ENCODE measurements at places on chromosomes 7 and 10.

DNA sequence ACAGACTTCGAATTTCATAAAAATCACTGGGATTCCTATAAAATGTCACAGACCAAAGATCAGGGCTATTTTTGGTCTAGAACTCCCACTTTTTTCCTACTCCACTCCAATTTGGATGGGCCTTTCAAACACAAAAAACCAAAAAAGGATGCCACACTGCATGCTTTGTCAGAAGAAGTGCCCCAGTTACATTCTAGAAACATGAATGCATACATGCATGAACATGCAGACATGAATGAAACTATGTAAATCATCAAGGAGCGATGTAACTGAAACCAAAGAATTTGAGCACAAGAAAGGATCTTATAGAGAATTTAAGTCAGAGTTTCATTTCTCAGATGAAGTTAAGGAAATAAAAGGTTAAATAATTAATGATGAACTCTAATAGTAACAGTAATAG lies 31.8 kb upstream of the FAM133B start:
- DNase-seq: no peak

GRCh38 chr10:62813981-62814380 lies 2.2 kb downstream of the EGR2 start:
- no peak for DNase-seq

DNA sequence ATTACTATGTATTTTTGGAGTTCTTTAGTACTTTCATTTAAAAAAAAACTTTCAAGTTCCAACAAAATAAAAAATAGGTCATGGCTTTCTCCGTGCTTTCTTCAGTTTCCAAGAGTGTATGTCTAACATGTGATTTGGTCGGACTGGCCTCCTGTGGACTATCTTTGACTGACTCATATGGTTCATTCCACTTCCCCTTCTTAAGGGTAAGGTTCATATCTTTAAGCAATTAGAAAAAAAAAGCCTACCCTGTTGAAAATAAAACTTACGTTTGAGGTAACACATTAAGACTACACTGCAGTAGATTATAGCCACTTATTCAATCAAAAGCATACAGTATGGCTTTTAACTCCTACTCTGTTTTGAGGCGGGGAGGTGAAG lies 112.8 kb upstream of the AHR start:
- no peak for DNase-seq

- peak; percentile 51 for DNase-seq
Observed at GRCh38 chr10:31707093-31708039, 221.3 kb downstream of the ARHGAP12 start.

GRCh38 chr7:115940460-115941060 lies 90.0 kb downstream of the TFEC start:
- DNase-seq: no peak

- DNase-seq: no peak
Observed at GRCh38 chr7:23474829-23475575, 4.7 kb upstream of the IGF2BP3 start.

- no peak for DNase-seq
Observed at GRCh38 chr7:17109020-17109419, 189.4 kb upstream of the AHR start.

DNA sequence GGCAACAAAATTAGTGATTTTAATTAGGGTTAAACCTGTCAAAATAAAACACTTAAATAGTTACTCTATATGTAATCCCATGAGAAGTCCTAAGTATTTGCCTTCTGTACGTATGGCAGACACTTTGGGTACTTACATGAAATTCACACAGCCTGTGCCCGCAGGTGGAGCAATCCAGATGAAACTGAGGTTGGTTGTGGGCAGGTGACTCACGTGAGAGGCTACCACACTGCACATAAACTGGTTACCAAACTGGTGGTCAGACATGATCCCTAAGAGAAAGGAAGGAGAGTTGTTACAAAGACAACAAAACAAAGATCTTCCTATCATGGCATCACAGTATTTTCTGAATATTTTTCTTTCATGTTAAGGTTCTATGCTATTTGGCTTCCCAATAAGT lies 156.1 kb downstream of the RELN start:
- no peak for DNase-seq

DNA sequence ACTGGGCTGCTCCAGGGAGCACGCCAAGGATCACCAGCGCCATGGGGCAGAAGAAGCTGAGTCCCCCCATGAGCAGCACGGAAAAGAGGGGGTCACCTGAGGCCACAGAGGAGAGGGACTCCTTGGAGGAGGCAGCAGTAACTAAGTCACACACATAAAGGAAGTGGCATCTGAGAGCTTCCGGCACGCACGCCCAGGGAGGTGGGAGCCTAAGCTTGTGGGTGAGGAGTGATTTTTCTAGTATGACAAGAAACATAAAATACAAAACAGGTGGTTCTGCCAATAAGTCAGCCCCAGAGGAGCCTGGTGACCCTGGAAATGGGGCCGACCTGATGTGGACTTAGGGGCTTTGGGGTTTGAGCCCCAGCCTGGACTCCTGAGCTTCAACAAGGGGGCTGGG lies 60.8 kb downstream of the CARD11 start:
- DNase-seq: no peak

DNA sequence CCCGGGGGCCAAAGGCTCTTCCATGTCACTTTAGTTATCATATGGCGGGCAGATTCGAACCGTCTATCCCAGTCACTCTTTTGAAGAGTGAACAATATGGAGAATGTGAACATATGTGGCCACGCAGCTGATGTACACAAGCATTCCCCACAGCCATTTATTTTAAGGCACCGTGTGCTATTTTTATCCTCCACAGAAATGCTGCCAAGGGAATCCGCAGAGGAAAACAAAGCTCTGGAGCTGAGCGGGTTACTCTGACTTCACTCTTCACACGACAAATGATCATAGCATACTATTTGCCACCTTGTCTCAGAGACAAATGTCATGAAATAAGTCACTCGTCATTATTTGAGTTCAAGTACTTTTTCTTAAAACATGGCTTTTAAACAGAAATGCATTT lies 100.3 kb downstream of the CTBP2 start:
- DNase-seq: no peak

- no peak for DNase-seq
Observed at GRCh38 chr10:126352453-126352852, 35.8 kb downstream of the ADAM12 start.

DNA sequence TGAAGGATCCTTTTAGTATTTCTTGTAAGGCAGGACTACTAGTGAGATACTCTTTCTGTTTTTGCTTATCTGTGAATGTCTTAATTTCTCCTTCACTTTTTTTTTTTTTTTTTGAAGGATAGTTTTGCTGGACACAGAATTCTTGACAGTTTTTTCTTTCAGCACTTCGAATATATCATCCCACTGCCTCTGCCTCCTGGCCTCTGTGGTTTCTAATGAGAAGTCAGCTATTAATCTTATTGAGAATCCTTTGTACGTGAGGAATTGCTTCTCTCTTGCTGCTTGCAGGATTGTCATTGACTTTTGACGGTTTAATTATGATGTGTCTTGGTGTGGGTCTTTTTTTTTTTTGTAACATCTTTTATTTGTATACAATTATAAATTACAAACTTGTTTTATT lies 12.6 kb upstream of the WAC start:
- DNase-seq: no peak

GRCh38 chr10:94217411-94217810 lies 145.3 kb downstream of the NOC3L start:
- DNase-seq: no peak

DNA sequence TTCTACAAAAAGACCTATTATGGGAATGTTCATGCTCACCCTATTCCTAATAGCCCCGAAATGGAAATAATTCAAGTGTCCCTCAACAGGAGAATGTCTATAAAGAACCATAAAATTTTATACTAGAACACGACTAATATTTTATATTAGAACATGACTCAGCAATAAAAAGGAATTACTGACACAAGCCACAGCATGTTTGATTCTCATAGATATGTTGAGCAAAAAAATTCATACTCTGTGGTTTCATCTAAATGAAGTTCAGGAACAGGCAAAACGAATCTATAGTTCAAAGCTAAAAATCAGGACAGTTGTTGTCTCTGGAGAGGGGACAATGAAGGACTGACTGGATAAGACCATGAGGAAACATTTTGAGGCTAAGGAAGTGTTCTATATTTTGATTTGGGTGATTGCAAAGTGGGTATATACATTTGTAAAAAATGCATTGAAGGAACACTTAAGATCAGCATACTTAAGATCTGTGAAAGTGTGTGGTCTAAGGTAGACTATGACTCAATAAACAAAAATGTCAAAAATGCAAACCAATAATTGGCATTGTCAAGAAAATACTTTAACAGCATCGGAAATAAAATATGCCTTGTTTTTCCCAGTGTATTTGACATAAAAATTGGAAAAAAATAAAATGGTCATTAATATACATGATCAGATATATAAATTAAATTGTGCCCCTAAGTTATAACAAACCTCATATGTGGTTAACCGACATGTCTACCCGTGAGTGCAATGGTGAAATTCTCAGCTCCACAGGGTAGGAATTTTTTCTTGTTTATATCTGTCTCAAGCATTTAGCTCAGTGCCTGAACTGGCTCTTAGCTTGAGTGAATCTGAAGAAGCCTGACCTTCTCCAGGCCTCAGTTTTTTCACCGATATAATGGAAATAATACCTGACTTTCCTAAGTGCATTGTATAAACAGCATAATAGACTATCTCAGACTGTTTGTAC lies 124.9 kb upstream of the CTTNBP2 start:
- DNase-seq: no peak

DNA sequence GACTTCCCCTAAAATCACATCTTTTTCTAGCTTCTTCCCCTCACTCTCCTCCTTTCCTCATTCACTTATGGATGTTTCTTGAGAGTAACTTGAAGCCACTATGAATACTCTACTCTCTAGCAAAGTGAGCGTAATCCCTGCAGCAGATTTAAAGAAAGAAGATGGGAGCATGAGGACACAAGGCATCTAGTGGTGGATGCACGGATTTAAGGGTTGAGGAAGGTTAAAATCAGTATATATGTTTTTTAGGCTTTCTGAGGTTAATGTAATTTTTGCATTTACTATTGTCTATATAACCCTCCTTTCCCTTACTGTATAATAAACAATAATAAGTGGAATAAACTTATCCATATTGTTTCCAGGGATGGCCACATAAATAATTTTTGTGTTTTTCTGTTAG lies 495.2 kb upstream of the TPK1 start:
- no peak for DNase-seq

GRCh38 chr10:75937823-75938222 lies 506.4 kb downstream of the LRMDA start:
- DNase-seq: no peak

GRCh38 chr10:132168571-132169030 lies 18.1 kb upstream of the DPYSL4 start:
- DNase-seq: no peak

GRCh38 chr7:88306590-88307048 lies at the start of gene STEAP4:
Gene STEAP4 (minus strand): TSS chr7:88306894. CDS start chr7:88284269, 22,625 bp downstream.
- DNase-seq: peak; percentile 21

GRCh38 chr7:158257001-158257400 lies 330.6 kb downstream of the PTPRN2 start:
- DNase-seq: no peak

DNA sequence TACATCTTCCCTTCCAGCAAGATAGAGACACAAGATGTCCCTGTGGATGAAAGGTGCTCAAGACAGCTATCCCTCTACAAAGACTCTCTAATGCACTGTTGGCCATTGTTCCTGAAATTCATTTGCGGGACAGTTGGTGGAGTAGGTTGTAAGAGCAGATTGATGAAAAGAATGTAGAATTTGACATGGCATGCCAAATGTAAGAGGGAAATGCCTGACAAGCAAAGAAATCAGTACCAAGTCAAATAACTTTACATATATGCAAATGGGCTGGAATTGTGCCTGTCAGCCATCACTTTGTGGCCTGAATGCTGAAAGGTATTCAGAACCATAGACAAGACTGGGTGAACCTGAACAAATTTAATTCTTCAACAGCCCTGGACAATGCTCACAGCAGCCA lies 120.3 kb upstream of the FAM204A start:
- no peak for DNase-seq

DNA sequence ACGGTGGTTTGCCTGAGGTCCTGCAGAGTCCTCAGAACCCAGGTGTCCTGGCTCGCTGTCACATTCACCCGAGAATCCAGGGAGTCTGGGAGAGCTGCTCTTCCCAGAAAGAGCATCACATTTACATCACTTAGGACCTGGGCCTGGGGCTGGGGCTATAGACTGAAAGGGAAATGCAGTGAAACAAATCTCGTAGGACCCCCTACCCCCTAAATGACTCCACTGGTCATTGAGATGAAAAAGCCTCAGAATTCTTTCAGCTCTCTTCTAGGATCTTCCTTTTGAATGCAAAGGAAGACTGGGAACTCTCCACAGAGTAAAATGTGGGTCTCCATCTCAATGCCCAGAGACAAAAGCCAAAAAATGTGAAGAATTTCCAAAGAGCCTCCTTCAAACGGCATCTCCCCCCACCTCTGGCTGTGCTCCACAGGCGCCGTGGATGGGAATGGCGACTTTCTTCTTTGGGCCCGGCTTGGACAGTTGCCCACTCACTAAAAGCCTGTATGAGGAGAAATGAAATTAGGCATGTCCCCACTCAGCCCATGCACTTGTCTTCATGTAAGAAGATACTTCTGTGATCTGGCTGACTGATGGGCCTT lies 49.0 kb upstream of the PODXL start:
- DNase-seq: peak; percentile 81

DNA sequence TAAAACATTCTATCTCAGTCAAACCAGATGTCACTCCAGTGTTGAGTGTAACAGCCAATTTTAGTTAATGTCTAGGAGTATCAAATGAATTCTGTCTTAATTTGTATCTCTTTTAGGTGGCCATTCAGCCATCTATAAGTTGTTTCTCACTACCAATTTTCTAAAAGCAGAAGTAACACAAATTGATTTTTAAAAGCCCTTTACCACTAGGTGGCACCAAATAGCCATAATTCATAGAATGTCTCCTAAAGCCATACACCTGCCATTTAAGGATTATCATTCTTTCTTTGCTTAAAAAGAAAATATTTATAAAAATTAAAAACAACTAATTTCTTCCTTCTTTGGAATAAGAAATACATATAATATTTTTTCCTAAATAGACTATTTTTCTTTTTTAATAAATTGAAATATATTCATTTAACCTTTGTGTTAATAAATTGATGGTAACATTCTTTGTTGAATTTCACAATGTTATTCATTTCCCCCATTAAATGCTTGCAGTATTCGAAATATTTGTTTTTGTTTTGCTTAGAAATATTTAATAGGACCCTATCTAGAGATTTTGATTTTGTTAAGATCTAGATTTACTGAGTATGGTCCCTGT lies 107.8 kb upstream of the PPP1R3A start:
- DNase-seq: peak; percentile 67

DNA sequence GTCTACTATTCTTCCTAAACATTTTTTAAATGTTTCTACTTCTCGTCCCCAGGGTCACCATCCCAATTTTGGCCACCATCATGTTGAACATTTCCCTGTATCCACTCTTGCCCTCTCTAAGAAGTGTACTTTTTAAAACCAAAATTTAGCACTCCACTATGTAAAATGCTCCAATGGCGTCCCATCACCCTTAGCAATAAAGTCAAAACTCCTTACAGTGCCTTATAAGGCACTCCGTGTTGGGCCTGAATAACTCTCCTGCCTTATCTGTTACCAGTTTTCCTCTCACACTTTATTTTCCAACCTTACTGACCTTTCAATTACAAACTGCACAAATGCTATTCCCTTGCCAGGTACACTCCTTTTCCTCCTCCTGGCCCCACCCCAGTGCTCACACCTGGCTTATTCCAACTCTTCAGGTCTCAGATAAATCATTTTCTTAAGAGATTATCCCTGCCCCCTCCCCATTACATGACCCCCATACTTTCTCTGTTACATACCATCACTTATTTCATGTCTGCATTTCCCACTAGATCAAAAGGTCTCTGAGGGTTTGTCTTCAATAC lies 1.3 kb downstream of the TMEM168 start:
- no peak for DNase-seq

- DNase-seq: no peak
Observed at GRCh38 chr10:32308027-32308603, 38.8 kb downstream of the EPC1 start.

- DNase-seq: no peak
Observed at GRCh38 chr10:119020627-119020946, 8.9 kb upstream of the NANOS1 start.

All from neuronal stem cell (in vitro differentiated cells).